ENCODE measurements at places on chromosomes 4 and X.

DNA sequence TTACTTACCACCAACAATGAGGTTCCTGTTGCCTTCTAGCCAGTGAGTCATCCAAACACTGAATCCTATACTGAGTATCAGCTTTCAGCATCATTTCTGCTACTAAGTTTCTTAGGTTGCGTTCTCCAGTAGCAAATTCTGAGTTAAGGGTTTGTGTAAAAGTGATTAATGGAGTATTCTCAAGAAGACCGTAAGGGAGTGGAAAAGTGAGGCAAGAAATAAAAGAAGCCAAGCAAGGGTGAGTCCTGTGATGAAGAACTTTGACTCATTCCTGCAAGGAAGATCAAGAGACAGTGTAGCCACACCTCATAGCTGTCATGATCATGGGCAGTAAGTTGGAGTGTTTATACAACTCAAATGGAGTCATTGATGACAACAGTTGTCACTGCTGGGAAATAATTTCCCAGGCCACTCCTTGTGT lies 446.2 kb downstream of the RAPGEF2 start:
- DNase-seq, result no peak

- no peak for DNase-seq
Measured at GRCh38 chr4:169438057-169438480, 167.3 kb upstream of the SH3RF1 start.

DNA sequence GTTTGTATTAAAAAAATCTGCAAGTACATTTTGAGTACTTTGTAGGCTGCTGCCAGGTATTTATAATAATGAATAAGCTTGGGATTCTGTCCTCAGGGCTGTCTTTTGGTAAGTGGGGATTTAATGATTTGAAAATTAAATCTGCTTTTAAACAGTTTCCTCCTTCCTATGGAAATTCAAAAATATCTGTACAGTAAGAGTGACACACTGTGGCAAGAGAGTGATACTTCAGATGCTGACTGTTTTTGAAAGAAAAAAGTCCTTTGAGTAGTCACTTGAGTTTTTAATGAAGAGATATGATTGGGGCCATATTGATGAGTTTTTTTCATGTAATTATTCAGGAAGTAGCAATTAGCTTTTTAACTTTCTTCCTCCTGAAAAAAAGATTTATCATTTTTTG lies 49.2 kb downstream of the SMARCAD1 start:
- no peak for DNase-seq

GRCh38 chrX:960821-961220 lies 251.6 kb downstream of the CRLF2 start:
- DNase-seq, result no peak

GRCh38 chr4:61648264-61648663 lies 448.1 kb downstream of the ADGRL3 start:
- no peak for DNase-seq

- no peak for DNase-seq
Measured at GRCh38 chrX:50067435-50068284, 133.1 kb downstream of the AKAP4 start.

- no peak for DNase-seq
Measured at GRCh38 chrX:38649674-38650647, 88.6 kb downstream of the TSPAN7 start.

GRCh38 chrX:66200855-66201795 lies 37.1 kb downstream of the HEPH start:
- DNase-seq, result no peak

DNA sequence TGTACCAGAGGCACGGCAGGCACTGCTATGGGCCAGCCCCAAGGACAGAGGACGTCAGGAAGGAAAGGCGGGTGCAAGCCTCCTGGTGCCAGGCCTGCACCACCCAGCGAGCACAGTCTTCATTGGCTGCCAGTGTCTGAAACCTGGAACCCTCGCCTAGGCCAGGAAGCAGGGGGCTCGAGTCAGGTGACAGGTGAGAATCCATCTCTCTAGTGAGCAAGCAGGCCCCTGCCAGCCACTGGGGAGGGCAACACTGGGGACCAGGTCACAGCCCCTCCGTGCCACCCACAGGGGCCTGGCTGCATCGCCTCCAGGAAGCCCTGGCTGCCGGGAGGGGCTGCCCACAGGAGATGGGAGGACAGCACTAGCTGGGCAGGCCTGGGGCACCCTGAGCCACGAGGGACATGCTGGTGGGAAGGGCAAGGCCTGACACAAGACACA lies 6.9 kb upstream of the HAUS3 start:
- no peak for DNase-seq

GRCh38 chrX:20514358-20514757 lies 247.6 kb upstream of the RPS6KA3 start:
- DNase-seq, result no peak
